Stimulated activated CD8-positive, alpha-beta memory T cell treated with anti-CD3 and anti-CD28 coated beads, Interleukin-7, amount 100 ng/mL, for 1 hour (primary cell): ENCODE measurements at places on chromosomes 13 and 19.

DNA sequence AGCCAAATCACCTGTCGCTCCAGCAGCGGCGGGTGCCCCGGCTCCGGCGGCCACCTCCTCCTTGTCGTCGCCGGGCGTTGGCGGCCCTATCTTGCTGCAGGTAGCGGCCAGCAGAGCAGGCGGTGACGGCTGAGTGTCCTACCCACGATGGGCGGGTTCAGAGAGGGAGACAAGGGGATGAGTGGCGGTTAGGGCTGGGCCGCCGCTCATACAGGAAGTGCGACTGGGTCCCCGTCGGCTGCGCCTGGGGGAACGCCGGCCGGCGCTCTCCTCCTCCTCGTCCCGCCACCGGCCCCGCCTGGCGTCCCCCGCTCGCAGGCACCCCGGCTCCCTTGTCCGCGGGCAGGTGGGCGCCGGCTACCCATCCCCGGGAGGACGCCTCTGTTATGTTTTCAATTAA, 1692.0 kb downstream of the SLITRK5 start:
- DNase-seq = no peak

GRCh38 chr19:30791088-30791487, 418.9 kb downstream of the ZNF536 start:
- no peak for DNase-seq

GRCh38 chr19:7681340-7682174, 924 bp downstream of the TRAPPC5 start:
- DNase-seq = peak; percentile 60

- no peak for DNase-seq
Observed at GRCh38 chr19:11288349-11288748, 7.6 kb upstream of the TSPAN16 start.

GRCh38 chr19:8132858-8133458, 16.4 kb downstream of the FBN3 start:
- DNase-seq = no peak

DNA sequence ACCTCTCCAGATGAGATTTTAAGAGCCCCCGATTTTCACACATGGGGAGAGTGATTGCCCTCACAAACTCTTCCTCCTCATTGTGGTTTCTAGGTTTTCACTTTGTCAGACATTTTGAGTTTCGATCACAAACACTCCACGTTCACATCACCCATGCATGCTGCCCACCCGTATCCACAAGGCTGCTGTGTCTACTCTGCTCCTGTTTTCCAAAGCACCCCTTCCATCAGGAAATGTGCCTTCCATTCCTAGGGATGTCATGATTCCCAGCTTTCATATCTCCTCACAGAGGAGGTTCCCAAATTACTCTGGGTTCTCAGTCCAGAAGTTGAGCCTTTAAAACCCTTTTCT, 45.8 kb upstream of the CEACAM21 start:
- DNase-seq = no peak

- DNase-seq = no peak
Observed at GRCh38 chr19:21883516-21883915, 47.5 kb upstream of the ZNF43 start.

DNA sequence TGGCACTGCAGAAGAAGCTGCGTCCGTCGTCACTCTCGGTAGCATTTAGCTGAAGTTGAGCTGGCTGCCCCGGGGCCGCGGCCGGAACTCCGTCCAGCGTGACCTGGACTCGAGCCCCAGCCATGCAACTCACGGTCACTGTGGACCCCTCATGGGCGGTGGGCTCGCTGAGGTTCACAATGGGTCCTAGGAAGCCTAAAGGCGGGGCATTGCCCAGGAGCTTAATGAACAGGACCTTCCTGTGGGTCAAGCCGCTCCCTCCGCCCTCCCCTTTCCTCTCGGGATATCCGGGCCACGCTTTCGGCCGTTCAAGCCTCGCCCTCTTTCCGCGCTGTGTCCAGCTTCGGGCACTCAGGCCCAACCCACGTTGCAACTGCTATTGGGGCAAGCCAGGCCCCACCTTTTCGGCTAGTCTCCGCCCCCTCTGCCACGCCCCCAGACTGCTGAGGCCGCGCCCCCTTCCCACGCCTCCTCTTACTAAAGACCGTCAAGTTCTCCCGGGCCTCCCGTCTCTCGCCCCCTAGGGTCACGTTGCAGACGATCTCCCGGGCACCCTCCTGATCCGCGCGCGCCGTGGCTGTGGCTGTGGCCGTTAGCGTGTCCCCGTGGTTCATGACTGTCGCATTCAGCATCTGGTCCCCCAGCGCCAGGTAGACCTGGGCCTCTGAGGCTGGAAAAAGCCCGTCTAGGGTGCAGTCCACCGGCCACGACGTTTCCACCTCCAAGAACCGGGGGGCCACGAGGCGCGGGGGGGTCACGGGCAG, 1.4 kb upstream of the RAVER1 start:
- no peak for DNase-seq

DNA sequence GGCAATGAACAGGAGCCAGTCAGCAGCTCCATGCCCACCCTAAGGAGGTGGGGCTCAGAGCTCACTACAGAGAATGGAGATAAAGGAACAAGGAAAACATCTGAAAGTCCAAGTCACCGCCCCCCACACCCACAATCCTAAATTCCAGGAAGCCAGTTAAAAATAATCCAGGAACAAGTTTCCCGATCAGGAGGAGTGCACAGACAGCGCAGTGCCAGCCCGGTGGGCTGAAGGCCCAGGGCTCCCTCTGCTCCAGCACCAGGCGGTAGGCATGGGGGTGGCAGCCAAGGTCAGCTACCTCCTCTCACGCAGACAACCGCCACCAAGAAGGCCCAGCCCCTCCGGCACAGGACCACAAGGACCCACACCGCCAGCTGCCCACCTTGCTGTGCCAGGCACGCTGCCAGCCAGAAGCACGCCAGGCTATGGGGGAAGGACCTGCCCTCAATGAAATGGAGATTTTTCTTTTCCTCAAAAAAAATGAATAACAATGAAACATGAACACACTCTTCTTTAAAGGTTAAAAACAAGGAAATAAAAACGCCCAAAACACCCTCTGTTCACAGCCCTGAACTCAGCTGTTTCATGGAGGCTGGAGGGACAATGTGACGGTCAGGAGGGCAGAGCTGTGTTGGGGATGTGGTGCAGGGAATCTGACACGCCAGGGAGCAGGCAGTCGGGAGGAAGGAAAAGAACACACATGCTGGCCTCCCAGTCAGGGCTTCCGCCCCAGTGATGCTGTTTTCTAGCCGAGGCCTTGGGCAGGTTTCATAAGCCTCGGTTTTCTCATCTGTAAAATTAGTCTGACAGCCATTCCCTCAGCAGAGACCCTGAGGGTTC, 11.0 kb downstream of the STK24 start:
- DNase-seq = no peak

GRCh38 chr19:4301590-4302242, 473 bp downstream of the TMIGD2 start:
- no peak for DNase-seq

DNA sequence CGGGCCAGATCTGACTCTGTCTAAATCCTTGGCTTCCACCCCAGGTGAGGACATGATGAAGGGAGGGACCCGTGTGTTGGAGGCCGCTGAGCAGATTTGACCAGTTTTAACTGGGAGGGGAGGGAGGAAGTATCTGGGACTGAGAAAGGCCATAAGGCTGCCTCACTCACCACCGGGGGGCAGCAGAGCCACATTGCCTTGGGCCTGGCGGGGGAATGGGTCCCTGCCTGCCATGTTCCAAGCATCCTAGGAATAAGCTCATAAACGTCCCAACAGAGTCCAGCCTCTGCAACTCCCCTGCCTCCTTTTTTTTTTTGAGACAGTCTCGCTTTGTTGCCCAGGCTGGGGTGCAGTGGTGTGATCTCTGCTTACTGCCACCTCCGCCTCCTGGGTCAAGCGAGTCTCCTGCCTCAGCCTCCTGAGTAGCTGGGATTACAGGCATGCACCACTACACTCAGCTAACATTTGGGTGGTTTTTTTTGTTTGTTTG, 15.5 kb downstream of the MAST3 start:
- peak; percentile 54 for DNase-seq

- no peak for DNase-seq
Observed at GRCh38 chr13:43061496-43062280, 38.3 kb downstream of the DNAJC15 start.

DNA sequence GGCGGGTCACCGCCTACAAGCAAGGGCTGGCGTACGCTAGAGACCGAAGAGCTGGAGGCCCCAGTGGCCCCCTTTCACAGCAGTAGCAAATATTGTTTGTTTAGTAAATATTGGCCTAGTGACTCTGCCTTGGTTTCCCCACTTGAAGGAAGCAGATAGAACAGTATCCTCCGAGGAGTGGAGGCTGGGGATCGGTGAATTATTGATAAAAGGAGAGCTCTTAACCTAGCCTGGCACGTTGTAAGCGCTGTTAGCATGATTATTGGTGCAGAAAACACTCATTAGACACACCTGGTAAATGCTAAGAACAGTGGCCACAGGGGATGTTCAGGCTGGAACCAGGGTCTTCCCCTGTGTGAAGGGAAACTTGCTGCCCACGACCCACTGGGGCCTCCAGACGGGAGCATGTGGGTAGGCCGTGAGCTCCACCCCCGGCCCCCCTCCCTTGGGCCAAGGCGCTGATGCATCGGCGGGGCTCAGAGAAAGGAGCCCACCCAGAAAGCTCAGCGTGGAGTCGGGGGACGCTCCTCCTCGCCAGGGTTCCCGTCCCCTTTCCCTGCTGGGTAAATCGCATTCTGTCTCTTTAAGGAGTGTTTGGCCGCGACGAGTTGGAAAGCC, 2.3 kb downstream of the IER2 start:
- DNase-seq = no peak

DNA sequence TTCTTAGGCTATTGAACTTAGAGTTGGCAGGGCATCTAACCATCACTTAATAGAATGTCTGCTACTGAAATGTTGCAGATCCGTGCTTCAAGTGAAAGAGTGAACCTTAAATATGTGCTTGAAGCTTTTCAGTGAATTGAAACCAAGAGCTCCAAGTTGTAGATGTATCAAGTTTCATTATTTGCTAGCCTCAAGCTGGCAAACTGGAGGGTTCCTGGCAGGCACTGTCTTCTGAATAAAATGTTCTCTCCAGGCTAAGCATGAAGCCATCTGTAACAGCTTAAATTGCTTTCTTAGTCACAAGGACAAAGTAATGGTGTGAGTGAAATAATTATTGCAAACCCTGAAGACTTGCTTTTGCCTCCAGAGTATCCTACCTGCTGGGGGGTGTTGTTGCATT, 415.0 kb upstream of the SPRY2 start:
- no peak for DNase-seq

- no peak for DNase-seq
Observed at GRCh38 chr13:105144020-105144419, 1391.4 kb downstream of the EFNB2 start.

DNA sequence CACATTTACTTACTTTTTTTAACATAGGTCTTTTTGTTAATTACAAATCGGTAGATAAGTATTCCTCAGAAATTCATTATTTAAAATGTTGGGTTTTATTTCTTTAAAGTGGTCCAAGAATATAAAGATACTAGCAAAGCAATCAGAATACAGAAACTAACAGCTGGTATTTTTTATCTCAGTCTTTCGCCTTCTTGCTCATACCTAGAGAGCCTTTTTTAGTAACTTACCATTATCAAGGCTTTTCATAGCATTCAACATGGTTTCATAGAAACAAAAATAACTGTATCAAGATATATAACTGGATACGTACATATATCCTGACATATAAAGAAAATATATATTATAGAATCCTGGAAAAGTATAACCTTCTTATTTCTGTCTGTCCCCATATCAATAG, 227.8 kb upstream of the MIR17HG start:
- DNase-seq = no peak

GRCh38 chr19:4016903-4017638, 9.5 kb downstream of the PIAS4 start:
- no peak for DNase-seq

- no peak for DNase-seq
Observed at GRCh38 chr13:28778308-28779215, 41.6 kb upstream of the MTUS2 start.

- DNase-seq = no peak
Observed at GRCh38 chr19:20271215-20271926, 104.4 kb downstream of the ZNF486 start.

DNA sequence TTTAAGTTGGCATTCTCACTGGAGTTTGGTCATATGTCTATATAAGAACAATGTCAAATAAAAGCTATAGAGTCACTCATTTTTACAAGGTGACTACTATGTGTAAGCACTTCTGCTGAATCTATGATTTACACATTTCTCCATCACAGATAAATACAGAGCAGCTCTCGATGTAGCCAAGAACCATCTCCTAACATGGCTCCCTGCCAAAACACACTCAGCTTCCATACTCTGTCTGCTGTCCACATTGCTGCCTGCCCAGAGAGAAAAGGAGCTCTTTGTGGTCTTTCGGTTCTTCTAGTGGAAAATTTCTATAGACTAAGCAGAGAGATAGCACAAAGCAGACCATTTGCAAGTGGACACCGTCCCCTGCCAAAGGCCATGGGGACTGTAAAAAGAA, 190.9 kb upstream of the KLF12 start:
- DNase-seq = no peak

- no peak for DNase-seq
Observed at GRCh38 chr13:24134231-24134630, 26.3 kb upstream of the SPATA13 start.

GRCh38 chr19:976476-976875, 7.7 kb upstream of the WDR18 start:
- DNase-seq = no peak

- DNase-seq = no peak
Observed at GRCh38 chr19:13831537-13832467, 36.6 kb downstream of the ZSWIM4 start.

DNA sequence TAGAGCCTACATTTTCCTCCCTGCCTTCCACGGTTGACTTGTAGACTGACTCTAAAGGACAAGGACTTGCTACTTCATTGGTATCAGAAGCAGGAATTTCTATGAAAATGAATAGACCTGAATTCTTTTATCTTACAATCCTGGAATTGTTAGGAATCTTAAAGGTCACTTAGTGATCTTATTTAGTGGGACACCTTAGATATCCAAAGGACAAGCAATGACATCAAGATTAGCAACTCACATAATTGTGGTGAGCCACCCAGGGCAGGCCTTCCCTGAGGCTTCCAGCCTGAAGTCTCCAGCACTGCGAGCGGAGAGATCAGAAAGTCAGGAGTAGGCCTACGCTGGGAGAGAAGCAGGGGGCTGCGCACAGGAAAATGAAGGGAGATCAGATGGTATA, 37.8 kb downstream of the KLF5 start:
- no peak for DNase-seq

DNA sequence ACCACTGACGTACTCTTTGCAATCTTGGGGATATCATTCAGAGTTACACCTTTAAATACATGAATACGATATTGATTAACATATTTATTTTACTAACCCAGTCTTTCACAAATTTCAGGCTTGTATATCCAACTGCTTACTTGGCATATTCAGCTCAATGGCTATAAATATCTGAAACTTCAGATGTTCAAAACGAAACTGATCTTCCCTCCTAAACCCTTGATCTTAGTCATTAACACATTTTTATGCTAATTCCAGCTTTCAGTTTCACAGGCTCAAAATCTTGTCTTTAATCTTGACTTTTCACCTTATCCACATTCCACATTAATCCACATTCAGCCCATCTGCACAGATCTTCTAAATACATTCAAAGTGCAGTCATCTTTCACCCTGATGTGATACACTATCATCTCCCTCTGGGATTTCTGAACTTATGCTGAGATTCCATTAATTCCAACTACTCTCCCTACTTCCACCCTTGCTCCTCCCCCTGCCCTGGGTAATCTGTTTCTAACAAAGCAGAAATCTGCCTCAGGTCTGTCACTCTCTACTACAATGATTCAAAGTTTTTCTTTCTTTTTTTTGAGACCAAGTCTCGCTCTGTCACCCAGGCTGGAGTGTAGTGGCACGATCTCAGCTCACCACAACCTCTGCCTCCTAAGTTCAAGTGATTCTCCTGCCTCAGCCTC, 387.2 kb downstream of the GPC5 start:
- no peak for DNase-seq
